Activated T-cell treated with anti-CD3 and anti-CD28 coated beads for 1 hour (primary cell): ENCODE measurements at places on chromosomes 2 and 18.

GRCh38 chr2:174778085-174778981 is 14.1 kb upstream of the CHRNA1 start:
- DNase-seq, result peak; percentile 45

DNA sequence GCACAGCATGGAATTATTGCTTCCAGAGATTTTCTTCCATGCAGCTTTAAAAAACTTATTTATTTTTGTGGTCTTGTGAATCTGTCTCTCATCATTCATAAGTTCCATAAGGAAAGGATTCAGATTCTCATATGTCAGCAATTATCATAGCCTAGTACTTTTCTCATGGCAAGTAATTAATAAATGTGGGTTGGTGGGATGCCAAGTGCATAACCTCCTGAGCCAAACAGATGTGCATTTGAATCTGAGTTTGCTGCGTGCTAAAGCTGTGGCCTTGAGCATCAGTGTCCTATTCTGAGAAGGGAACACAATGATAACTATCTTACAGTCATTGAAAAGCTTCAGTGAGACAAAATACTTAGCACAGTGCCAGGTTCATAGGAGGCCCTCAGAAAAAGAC is 331.9 kb downstream of the PDE11A start:
- DNase-seq, result no peak

- DNase-seq, result no peak
Observed at GRCh38 chr2:139964721-139965440, 1184.7 kb upstream of the NXPH2 start.

DNA sequence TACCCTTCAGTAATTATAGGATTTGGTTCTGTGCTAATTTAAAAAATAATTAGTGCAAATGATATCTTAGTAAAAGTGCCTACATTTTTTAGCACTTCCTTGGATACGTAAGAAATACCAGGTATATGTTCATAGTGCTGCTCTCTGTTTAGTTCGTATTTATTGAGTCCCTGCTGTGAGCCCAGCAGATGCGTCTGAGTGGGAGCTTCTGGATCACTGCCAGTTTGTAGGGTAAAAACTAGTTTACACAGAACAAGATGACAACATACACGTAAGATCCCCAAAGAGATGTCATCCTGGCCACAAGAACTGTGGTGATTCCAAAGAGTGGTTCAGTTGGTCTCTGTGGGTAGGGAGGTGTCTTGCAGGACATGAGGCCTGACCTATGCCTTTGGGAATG is 103.2 kb downstream of the CTIF start:
- DNase-seq, result no peak

- DNase-seq, result no peak
Observed at GRCh38 chr2:186714611-186715010, 20.8 kb downstream of the FAM171B start.

DNA sequence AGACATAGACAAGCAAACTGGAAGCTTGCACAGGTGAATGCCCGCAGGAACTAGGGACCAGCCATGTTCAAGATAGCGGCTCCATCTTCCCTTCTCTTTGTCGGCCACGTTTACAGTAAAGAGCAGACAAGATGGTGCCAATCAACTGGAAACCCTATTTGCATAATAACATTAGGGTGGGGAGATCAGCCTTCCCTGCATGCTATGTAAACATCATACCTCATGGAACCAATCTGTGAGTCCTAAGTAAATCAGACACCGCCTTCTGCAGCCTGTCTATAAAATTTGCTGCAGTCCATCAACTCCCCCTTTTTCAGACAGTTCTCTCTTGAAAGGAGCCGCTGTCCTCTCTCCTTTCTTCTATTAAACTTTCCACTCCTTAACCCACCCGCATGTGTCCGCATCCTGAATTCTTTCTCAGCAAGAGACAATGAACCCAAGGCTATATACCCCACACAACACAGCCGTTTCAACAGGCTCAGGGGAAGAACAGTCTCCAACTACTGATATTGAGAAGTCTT is 384.4 kb downstream of the EIPR1 start:
- no peak for DNase-seq

DNA sequence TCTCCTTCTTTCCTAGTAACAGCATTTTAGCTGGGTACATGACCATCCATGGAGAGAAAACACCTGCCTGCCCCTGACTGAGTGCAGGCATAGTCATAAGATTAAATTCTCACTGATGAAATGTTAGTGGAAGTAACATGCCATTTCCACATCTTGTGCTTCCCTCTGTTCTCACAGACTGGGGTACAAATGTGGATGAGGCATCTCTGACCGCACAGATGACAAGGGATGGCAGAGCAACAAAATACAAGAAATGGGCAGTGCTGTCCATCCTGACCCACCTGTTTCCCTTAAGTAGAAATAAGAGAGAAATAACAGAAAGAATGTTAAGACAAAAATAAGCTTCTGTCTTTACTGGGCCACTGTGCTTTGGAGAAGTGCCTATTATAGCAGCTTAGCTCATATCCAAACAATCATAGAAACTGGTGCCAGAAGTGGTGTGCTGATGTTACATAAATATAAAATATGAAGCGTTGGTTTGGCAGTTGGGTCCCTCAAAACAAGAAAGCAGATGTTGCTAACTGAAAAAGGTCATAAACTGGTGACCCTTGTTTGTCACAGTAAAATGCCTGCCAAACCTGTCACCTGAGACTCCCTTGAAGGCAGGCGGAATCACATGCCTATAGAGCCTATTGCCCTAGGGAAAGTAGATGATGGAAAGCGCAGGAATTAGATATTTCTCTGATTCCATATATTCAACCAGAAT is 72.4 kb upstream of the CCDC150 start:
- DNase-seq, result no peak

DNA sequence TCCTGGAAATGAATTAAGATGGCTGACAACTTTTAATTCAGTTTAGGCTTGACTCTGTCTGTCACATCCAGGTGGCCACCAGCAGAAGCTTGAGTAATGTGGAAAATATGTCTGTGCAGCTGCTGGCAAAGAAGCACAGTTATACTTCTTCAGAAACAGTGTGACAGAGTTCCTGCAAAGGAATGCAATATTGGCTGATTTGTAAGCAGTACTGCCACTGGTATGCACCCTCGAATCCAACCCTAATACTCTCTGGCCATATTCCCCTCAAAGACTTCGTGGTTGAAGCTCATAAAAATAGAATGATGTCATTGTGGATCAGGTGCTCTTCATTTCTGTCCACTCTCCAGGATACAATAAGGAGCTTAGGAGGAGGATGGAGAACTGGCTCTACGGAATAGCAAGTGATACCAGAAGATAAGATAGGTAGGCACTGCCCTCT is 86.2 kb downstream of the METTL8 start:
- DNase-seq, result no peak

DNA sequence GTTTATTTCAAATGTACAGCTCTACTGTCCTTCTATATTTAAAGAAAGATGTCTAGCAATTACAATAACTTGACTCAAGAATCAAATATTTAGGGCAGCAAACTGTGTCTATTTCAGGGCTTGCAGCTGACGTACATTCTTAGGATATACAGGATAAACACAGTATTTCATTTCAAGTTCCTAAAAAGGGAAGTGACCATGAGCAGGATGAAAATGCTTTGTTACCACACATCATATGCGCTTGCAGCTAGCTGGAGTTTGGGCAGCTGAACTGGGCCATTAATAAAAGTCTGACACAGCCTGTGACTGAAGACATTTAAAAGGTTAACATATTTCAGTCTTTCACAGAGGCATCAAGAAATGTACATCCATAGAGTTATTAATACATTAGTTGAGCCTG is 264.6 kb upstream of the TRIB2 start:
- no peak for DNase-seq

GRCh38 chr2:229445501-229446211 is 174.6 kb upstream of the PID1 start:
- no peak for DNase-seq

DNA sequence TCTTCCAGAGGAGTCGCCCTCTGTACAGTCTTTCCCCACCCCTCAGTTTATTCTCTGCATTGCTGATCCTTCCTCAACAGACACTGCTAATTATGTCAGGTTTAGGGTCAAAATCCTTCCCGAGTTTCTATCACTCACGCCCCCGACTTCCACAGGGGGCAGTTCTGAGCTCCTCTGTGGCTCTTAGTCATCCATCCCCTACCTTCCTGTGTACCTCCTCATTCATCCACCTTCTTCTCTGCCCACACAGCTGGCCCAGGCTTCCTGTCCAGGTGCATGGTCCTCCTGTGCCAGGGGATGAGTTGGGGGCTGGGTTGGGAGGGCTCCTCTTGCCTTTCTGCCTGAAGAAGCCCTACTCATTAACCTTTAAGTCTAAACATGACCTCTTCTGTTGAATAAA is 202.9 kb downstream of the ARL4C start:
- no peak for DNase-seq

DNA sequence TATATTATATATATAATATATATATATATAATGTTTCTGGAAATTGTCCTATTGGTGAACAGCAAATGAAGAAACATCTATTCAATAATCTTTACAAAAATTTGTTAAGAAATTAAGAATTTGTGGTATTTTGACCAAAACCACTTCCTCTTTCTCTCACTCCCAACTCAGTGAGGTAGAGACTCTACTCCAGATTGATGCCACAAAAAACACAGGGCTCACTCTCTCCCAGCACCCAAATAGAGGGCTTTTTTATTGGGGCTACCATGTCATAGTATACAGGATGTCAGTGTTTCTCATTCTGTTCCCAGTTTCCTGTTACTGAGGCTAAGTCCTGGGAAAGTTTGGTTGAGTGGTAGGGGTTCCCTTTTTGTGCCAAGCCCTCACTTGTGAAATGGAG is 1155.4 kb downstream of the BCL11A start:
- DNase-seq, result no peak

DNA sequence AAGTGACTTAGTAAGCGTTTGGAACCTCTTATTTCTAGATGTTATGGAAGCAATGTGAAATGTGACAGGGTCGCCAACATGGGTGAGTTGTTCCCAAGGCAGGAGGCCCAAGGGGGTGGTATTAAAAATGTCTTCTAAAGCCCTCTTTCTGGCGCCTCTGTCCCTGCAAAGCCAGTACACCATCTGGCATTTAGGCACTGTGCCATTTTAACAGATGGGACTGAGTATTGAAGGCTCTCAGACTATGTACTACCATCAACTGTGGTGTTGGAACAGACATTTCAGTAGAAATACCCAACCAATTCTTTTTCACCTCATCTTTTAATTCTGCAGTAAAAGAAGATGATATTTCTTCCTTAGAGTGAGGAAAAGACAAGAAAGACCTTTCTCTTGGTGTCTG is 384.5 kb upstream of the MMADHC start:
- DNase-seq, result no peak

DNA sequence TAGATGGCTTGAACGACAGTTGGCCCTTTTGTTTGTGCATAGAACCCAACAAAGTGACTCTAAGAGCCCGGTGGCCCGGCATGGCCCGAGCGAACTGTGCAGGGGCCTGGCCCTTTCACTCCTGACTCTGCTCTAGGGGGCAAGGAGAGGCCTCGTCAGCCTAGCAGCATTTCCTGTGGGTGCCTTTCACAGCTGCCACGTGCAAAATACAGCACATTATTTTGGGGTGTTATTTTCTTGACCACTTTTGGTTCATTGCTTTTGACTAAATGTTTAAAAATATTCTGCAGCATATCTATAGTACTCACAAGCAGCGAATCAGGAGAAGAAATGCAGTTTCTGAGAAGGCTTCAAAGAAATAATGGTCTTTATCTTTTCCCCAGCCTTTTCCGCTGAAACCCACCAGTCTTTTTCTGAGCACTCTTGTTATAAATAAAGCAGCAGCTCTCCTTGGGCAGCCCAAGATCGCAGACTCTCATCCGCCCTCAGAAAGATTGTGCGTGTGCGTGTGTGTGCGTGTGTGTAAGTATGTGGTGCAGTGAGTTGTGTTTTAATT is 31.3 kb downstream of the DGKD start:
- peak; percentile 19 for DNase-seq

DNA sequence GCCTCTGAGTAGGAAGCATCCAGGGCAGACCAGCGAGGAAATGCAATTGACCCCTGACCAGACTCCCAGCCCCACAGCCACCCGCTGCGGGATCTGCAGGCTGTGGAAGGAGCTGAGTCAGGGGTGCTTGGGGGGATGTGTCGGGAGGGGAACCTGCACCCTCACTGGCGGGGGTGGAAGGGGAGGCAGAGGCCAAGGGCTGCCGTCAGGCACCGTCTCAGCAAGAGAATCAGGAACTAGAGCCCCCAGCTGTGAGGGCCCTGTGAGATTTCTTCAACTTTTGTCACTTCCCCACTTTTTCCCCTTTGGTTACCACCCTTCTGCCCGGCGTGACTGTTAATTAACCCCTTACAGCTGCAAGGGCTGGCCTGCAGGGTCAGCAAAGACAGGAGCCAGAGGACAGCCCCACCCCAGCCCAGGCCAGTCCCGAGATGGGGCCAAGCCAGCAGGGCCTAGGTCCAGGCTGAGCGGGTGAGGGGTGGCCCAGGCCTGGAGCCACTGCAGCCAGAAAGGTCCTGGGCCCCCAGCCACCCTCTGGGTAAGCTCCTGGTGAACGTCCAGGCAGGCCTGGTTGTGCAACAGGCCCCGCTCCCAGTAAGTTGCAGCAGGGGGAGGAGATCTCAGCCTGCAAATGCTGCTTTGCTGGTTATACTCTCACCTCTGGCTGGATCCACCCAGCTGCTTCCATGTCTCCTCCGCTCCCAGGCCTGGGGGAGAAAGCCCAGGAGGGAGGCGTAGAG is 147.0 kb upstream of the ID2 start:
- no peak for DNase-seq

GRCh38 chr18:62982600-62983251 is 267.4 kb downstream of the PHLPP1 start:
- peak; percentile 28 for DNase-seq

DNA sequence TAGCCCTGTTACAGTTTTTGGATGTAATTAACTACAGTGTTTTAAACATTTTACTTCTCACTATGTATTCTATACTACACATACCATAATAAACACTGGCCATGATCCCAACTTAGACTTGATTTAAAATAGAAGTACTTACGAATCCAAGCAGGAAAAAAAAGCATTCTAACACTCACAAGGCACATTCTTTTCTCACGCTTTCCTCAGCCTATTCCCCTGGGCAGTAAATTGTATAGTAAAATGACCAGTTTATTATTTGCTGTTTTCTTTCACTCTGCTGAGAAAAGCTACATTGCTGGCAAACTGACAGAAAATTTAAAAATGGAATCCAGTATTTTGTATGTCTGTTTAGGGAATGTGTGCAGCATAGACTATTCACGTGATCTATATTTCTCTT is 2.8 kb upstream of the TANC1 start:
- DNase-seq, result no peak

DNA sequence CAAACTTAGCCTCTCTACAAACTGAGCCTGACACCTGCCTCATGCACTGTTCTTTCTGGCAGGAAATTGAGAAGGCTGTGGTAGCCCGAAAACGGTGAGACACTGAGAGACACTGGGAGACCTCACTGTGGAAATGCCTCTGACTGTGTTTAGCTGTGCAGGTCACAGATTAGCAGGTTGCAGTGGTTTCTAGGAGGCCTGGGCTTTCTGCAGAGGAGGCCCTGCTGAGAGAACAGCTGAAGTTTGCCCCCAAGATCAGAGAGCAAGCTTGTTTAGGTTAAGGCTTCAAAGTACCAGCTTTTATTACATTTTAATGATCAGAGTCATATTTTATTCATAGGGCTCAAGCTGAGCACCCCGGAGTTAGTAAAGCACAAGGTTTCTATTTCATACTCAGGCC is 68.7 kb upstream of the LYPD6 start:
- DNase-seq, result no peak

- no peak for DNase-seq
Observed at GRCh38 chr2:100747996-100748615, 71.8 kb upstream of the NPAS2 start.
